ENCODE measurements at places on chromosomes 12 and 14. TPM values are rescaled to one million over a fixed set of nuclear protein-coding genes. Genes with fewer than 3 reads are reported as not detected.

Gene MMP19
- polyA plus RNA-seq = 0.81 TPM

Gene ASB2
- 3.3 TPM for polyA plus RNA-seq

- no peak for DNase-seq
Observed at GRCh38 chr12:21751517-21751916, 23.0 kb downstream of the KCNJ8 start.

DNA sequence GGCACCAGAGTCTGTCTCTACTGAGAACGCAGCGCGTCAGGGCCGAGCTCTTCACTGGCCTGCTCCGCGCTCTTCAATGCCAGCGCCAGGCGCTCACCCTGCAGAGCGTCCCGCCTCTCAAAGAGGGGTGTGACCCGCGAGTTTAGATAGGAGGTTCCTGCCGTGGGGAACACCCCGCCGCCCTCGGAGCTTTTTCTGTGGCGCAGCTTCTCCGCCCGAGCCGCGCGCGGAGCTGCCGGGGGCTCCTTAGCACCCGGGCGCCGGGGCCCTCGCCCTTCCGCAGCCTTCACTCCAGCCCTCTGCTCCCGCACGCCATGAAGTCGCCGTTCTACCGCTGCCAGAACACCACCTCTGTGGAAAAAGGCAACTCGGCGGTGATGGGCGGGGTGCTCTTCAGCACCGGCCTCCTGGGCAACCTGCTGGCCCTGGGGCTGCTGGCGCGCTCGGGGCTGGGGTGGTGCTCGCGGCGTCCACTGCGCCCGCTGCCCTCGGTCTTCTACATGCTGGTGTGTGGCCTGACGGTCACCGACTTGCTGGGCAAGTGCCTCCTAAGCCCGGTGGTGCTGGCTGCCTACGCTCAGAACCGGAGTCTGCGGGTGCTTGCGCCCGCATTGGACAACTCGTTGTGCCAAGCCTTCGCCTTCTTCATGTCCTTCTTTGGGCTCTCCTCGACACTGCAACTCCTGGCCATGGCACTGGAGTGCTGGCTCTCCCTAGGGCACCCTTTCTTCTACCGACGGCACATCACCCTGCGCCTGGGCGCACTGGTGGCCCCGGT is at the start of gene PTGDR:
Gene PTGDR, plus strand, starts transcription at position 198 of the 778 bp plus-strand sequence. Its CDS starts 117 bp downstream, at position 315.
- DNase-seq = no peak

DNA sequence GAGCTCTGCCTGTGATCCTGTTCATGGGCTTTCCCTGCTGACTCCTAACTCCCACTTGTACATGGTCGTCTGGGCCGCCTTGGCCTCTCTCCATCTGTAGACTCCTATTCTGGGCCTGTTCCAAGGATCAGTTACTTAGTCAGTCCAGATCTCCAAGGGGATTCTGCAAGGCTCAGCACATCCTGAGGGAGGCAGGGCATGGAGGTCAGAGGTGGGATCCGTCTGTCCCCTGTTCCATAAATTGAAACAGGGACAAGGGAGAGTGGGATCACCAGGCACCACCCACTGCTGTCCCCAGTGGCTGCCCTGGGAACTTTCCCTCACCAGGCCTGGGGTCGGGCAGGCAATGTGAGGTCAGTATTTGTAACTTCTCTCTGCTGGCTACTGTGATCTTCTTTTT is 43.5 kb downstream of the KCTD10 start:
- DNase-seq = no peak

- DNase-seq = no peak
Observed at GRCh38 chr12:108162207-108162606, 33.1 kb downstream of the WSCD2 start.

GRCh38 chr12:46830731-46831334 is 5.0 kb upstream of the SLC38A4 start:
- DNase-seq = no peak

GRCh38 chr12:117377758-117378157 is 16.3 kb upstream of the NOS1 start:
- DNase-seq = no peak

DNA sequence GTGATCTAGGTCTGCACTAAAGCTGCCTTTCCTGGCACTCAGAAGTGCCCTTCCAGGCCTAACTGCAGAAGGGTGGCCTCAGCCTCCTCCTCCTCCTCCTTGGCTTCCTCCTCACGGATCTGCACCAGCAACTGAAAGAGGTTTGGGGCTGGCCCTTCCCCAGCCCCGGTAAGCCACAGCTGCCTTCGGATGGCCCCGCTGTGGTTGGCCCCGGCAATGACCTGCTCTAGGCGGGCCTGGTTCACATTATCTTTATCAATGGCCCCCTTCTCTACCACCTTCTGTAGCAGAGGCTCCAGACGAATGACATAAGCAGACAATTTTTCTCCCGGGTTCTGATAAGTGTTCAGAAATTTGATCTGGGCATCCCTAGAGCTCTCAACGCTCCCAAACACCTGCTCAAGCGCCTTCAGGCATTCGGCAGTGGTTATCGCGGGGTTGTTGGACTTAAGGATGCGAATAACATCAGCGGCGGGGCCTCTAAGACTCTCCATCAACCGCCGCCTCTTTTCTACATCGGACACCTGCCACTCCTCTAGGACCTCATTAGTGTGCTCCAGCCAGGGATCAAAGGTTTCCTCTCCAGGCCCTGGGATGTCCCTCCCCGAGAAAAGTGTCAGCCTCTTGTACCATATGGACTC is 1.5 kb downstream of the PNMA1 start:
- no peak for DNase-seq

DNA sequence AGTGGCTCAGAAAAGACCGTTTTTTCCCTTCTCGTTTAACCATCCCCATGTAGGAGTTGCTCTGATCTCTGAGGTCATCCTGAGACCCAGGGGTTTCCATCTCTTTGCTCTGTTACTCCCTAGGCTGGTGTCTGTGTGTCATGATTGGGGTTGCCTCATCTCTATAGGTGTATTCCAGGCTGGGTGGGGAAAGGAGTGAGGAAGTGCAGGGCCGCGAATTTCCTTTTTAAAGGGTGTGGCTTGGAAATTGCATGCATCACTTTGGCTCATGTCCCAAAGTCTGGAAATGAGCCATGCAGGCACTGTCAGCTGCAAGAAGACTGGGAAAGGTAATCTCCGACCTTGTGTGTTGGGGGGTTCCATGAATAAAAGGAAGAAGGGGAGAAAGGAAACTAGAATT is 201.9 kb downstream of the AACS start:
- no peak for DNase-seq

- no peak for DNase-seq
Observed at GRCh38 chr12:1471224-1471623, 123.2 kb downstream of the FBXL14 start.

- no peak for DNase-seq
Observed at GRCh38 chr12:116674643-116675183, 63.2 kb downstream of the SPRING1 start.

GRCh38 chr12:67320614-67321295 is 51.6 kb downstream of the CAND1 start:
- no peak for DNase-seq

DNA sequence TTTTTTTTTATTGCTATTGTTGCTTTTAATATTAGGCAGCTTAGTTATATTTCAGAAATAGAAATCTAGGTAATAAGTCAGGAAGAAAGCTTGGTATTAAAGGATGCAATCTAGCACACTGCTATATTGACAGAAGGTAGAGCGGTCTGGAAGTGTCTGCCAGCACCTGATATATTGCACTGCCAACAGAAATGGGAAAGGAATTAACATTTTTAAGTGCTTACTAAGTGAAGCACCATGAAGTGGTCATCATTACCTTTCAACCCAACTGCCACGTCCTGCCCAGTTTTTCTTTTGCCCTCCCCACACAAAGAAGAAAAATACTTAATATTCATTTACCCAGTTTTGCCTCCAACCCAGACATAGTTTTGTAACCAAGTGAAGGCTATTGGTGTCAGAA is 163.5 kb downstream of the KITLG start:
- no peak for DNase-seq

GRCh38 chr14:105883066-105884005 is 357.0 kb downstream of the TMEM121 start:
- no peak for DNase-seq

Measured in CD14-positive monocyte (primary cell).